ENCODE measurements at places on chromosomes 4 and X.

GRCh38 chrX:124634363-124634762, 288.0 kb downstream of the SH2D1A start:
- DNase-seq = no peak

DNA sequence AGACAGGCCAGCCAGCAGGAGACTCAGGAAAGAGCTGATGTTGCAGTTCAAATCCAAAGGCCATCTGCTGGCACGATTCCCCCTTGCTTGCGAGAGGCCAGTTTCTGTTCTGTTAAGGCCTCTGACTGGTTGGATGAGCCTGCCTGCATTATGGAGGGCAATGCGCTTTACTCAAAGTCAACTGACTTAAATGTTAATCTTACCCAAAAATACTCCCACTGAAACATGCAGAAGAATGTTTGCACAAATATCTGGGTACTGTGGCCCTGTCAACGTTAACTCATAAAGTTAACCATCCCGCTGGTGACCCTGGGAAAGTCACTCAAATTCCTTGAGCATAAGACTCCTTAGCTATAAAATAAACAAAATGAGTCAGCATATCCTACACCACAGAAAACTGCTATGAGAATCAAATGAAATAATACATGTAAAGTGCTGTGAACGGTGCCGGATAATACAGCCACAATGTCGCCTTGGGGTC, 326.4 kb downstream of the EVC2 start:
- DNase-seq = no peak

GRCh38 chr4:156374069-156374468, 420.4 kb upstream of the CTSO start:
- no peak for DNase-seq

DNA sequence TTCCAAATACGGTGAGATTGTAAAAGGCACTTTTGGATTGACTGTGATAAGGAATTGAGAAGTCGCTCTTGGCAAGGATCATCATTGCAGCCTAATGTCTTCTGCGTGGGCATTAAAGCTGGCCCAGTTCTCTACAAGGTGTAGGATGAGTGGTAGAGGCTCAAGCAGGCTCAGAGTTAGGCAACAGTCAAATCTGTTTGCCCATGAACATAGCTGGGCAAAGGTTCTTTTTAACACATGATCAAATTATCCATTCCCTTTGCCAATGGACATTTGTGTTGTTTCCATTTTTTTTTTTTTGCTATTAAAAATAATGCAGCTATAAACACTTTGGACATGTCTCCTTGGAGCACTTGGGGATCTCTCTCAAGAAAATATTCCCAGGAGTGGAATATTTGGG, 229.1 kb upstream of the FAT1 start:
- no peak for DNase-seq

GRCh38 chr4:4333265-4333706, 43.2 kb downstream of the ZBTB49 start:
- no peak for DNase-seq

DNA sequence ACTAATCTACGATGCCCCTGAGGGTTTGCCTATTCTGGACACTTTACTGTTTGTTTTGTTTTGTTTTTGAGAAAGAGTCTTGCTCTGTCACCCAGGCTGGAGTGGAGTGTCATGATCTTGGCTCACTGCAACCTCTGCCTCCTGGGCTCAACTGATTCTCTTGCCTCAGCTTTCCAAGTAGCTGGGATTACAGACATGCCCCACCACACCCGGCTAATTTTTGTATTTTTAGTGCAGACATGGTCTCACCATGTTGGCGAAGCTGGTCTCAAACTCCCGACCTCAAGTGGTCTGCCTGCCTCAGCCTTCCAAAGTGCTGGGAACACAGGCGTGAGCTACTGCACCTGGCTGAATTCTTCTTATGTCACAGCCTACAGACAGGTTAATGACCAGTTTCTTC, 70.7 kb downstream of the MFAP3L start:
- DNase-seq = no peak

DNA sequence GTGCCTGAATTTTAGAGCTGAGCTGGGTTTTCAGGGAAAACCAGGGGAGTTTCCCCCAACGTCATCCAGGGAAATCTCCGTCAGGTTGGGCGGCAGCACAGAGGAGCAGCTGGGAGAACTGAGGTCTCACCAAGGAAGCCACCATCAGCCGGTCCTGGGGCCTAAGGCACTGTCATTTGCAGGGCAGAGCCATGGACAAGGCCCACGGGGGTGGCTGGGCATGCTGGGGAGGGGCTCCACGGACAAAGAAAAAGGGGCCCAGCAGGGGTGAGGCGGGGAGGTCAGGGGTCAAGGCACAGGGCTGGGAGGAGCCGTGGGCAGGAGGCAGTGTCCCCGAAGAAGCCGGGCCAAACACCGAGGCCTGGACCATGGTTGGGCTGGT, 109.8 kb downstream of the HMX1 start:
- no peak for DNase-seq

- no peak for DNase-seq
Observed at GRCh38 chr4:118139241-118139640, 105.0 kb downstream of the NDST3 start.

DNA sequence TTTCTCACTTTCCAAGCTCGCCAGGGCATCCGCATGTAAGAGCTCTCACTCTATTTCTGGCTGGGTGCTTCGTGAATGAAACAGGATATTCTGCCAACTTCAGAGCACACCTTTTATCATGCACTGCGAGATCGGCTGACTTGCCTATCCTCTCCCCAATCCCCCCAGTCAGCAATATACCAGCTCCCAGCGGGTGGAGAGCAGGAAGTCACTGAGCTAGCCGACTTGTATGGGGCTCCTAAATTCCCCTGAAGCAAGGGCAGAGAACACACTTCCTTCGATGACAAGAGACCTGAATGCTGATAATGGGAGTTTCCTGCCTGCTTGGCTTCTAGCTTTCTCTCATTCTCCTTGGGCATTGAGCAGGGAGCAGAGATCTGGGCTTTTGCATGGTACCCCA, 33.8 kb upstream of the MAMLD1 start:
- no peak for DNase-seq

- DNase-seq = no peak
Observed at GRCh38 chr4:159979953-159980352, 877.1 kb downstream of the RAPGEF2 start.

DNA sequence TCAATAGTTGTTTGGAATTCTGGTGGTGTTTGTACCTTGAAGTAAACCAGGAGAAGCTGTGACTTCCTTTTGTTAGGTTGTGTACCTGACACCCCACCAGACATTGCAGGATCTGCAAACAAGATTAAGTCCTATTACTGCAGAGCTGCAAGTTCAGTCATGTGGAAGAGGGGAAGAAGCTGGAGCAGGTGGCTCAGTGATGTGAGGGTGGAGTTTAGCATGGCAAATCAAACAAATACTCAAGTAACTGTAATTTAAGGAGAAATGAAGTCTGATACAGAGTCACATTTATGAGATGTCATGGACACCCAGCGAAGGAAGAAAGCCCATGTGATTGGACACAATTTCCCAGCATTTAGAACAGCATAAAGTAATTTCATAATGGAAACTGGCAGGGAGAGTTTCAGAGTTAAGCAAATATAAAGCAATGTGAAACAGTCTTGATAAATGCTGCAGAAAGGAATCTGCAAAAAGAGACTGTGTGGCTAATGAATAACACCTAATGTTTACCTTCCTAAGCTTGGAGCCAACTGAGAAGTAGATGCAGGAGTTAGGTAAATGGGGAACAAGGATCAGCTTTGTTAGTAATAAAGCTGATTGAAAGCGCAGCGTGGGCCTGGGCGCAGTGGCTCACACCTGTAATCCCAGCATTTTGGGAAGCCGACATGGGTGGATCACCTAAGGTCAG, 249.1 kb downstream of the GBA3 start:
- no peak for DNase-seq

- no peak for DNase-seq
Observed at GRCh38 chr4:159106636-159107035, 3.8 kb downstream of the RAPGEF2 start.

- DNase-seq = no peak
Observed at GRCh38 chr4:24382381-24382780, 202.0 kb downstream of the DHX15 start.

DNA sequence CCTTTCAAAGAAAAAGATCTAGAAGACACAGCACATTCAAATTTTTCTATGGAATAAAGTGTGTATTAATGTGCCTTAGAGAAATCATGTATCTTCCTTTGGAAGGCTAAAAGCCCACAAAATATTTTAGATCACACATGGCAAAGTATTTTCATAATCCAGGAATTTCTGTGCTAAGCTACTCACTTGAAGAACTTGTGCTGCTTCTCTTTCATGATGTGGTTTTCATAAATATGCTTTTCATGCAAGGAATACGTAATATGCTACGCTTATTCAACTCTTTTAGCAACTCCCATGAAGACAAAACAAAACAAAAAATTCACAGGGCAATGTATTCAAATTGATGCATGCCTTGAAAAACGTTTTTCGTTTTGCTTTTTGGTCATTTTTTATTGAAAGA, 125.6 kb downstream of the ARHGAP24 start:
- DNase-seq = no peak

- DNase-seq = no peak
Observed at GRCh38 chr4:44725166-44725565, 1.2 kb downstream of the GNPDA2 start.

- no peak for DNase-seq
Observed at GRCh38 chr4:159144112-159144694, 41.3 kb downstream of the RAPGEF2 start.

DNA sequence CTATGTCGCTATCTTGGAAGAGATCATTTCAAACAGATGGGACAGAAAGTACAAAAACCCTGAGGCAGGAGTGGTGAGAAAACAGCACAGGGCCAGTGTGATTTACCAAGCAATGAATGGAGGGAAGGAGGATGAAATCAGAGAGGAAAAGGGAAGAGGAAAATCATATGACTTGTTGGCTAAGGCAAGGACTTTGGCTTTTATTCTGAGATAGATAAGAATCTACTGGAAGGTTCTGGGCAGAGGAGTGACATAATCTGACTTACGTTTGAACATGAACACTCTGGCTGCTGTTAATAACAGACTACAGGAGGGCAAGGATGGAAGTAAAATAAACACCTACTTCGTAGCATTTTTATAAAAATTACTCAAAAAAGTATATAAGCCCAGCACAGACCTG, 207.8 kb upstream of the SLC7A11 start:
- DNase-seq = no peak

GRCh38 chr4:4502694-4503311, 39.0 kb downstream of the STX18 start:
- no peak for DNase-seq

DNA sequence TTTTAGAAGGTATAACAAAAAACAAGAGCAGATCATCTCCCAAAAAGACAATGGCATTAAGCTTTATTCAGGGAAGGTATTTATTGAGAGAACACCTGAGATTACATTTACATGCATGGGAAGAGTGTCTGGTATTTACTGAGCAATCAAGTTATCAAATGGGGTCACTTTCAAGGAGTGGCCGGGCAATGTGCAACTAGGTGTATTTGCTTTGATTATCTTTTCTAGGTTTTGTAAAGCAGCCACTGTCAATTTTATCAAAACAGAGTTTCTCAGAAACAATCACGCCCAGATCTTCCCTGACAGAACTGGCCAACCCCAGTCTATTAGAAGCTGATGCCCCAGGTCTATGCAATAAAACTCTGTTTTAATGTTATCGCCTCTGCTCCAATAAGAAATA, 169.5 kb downstream of the GLRA2 start:
- no peak for DNase-seq

GRCh38 chr4:2263926-2264321, 2.0 kb upstream of the MXD4 start:
- DNase-seq = no peak

DNA sequence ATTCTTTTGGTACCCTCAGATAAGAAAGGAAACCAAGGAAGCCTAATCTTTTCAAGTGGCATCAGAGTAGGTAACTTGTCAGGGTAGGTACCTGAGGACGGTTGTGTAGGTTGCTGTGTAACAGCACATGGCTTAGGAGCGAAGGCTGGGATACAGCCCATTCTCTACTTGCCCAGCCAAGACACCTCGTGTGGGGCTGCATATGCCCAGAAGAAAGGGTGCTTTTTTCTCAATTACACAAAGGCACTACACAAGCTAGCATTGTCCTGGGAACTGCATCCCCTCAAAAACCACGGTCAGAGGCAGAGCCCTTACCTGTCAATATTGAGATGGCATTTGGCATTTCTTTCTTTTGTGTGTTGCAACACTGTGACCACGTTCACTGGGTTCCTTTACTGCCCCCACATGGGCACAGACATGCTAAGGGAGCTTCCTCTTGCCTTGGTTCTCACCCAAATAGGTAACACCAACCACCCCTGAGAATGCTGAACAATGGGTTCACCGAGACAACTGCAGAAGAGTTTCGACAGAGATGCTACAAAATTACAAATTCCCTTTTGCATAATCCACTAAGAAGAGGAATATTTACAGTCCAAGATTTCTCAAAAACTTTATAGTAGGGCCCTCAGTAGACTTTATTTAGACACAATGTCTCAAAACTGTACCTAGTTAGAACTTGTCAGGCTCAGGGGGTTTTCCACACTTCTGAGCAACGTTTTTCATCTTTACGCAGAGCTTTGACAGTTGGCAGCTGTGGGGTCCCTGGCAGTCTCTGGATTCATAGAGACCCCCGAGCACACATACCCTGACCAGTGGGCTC, 35.8 kb upstream of the TNIP3 start:
- no peak for DNase-seq

- no peak for DNase-seq
Observed at GRCh38 chrX:151780621-151781020, 46.1 kb downstream of the CNGA2 start.

DNA sequence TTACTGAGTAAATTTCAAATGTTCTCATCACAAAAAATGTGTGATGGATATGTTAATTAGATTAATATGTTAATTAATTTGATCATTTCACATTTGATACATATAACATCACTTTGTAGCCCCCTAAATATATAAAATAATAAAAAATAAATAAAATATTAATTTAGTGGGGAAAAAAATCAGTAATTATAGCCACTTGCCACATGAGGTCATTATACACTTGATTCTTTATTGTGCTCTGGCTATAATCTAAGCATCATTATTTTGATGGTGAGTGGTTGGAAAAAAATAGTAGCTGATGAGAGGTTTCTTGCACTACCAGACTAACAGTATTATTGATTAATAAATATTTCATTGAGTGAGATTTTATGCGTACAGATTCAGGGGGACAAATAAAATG, 57.4 kb downstream of the DCK start:
- no peak for DNase-seq

- DNase-seq = no peak
Observed at GRCh38 chr4:173761938-173762337, 231.9 kb upstream of the HAND2 start.

DNA sequence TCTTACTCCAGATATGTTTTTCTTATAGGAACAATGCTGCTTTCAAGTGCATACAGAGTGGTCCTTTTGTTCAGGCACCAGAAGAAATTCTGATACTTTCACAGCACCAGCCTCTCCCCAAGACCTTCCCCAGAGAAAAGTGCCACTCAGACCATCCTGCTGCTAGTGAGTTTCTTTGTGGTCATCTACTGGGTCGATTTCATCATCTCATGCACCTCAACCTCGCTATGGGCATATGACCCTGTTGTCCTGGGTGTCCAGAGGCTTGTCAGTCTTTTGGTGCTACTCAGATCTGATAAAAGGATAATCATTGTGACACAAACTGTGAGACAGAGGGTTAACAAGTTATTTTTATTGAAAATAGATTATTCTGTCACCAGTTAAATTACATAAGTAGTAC, 39.5 kb downstream of the WDR13 start:
- DNase-seq = no peak
